ENCODE measurements at places on chromosomes 1 and 21.

DNA sequence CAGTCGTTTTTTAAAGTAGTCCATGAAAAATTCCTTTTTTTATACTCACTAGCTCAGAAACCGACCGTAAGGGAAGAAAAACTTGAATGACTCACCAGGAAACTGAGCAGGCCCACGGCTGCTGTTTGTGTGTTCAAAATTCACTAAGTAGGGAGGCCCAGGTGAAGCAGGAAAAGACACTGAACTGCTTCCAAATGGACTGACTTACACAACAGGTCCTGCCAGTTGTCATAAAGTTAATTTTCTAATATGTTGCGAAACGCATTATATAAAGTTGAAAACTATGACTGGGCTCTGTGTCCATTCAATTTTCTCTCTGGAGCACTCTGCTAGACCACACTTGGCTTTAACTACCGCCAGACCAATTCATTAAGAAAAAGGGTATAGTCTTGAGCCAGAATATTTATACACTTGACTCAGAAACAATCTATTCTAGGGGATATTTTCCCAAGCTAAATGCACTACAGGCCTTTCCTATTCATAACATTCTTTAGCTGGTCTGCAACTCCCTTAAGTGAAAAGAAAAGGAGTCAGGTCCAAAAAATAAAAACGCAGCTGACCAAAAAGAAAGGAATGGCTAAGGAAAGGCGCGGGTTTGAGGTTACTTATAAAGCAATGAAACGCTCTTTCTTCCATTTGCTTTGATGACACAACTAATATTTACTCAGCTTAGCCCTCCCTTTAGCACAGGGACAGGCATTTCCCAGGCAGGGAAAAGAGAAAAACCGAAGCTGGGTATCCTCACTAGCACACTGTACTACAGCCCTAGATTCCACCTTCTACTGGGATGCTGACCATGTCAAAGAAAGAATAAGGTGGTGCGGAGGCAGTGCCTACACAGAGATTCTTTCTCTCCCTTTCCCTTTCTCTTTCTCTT lies 306.3 kb upstream of the ESRRG start:
- no peak for DNase-seq

DNA sequence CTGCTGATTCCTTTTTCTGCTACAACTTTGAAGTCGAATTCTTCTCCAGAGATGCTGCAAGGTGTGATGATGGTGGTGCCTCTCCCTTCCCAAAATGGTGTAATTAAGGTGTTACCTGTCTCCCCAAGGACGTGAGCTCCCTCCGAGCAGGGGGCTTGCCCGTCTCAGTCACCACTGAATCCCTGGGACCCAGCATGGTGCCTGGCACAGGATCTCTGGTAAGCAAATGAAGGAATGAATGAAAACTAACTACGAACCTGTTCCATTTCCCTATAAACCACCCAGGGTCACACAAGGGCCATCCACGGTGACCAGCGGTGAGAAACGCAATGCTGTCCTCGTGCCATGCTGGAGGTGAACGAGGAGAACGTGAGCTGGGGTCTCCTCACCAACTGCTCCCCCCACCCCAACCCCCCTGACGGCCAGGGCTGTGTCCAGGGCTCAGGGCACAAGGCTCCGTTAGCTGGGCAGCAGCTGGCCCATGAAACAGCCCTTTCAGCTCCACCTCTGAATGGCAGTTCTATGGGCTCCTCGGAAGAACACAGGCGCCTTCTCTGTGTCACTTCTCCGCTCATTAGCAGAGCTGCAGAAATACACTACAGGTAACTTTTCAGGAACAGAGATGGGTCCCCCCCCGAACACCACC lies 2.2 kb upstream of the MATN1 start:
- no peak for DNase-seq

GRCh38 chr1:59013928-59014279 lies 230.1 kb upstream of the JUN start:
- DNase-seq: no peak

GRCh38 chr1:169928438-169929209 lies 34.9 kb upstream of the SCYL3 start:
- peak; percentile 63 for DNase-seq

- no peak for DNase-seq
These were observed 23.7 kb downstream of the NKAIN1 start for GRCh38 chr1:31216016-31216415.

Measured in CD4-positive, alpha-beta T cell treated with Interleukin-21 for 1 hour (primary cell).